ENCODE measurements at places on chromosomes 2 and 18. TPM values are rescaled to one million over a fixed set of nuclear protein-coding genes. Genes with fewer than 3 reads are reported as not detected.

The IL36B gene
- total RNA-seq: not detected

The TMEM17 gene
- total RNA-seq: not detected

The PEX13 gene
- 25.8 TPM for total RNA-seq

The NR4A2 gene
- 2.1 TPM for total RNA-seq

The POU3F3 gene
- total RNA-seq: not detected

The CCDC141 gene
- 8.2 TPM for total RNA-seq

The CFAP210 gene
- not detected for total RNA-seq

The GKN1 gene
- total RNA-seq: not detected

The FSIP2 gene
- 0.49 TPM for total RNA-seq

The KCTD1 gene
- 3.4 TPM for total RNA-seq

The APOB gene
- not detected for total RNA-seq

The ATOH8 gene
- total RNA-seq: not detected

The CXCR2 gene
- not detected for total RNA-seq

The AFG3L2 gene
- total RNA-seq: 31.4 TPM

The CRYBA2 gene
- total RNA-seq: not detected

The MPP4 gene
- total RNA-seq: not detected

The RTKN gene
- not detected for total RNA-seq

The ALK gene
- not detected for total RNA-seq

The MZT2A gene
- 108 TPM for total RNA-seq

All from CD4-positive, alpha-beta memory T cell (primary cell).